ENCODE measurements at places on chromosomes 11 and 22.
A peak's percentile ranks its signal among the peaks of the same experiment; 100 is the strongest.

DNA sequence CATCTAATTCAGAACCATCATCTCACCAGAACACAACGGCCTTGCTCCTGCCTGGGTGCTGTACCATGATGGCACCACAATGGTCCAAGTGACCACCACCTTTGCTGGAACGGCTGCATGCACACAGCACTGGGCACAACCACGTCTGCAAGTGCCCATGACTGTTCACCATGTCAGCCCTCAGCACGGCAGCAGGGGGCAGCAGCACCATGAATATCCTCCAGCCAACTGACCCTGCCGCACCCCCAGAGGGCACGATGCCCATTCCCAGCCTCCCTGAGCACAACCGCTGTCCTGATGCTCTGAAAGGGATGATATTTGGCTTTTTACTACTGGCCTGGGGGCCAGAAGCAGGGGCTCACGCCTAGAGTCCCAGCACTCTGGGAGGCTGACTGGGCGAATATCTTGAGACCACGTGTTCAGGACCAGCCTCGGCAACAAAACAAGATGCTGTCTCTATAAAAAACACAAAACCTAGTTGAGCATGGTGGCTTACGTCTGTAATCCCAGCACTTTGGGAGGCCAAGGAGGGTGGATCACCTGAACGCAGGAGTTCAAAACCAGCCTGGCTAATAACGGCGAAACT is 25.7 kb downstream of the DRD4 start:
- no peak for DNase-seq

DNA sequence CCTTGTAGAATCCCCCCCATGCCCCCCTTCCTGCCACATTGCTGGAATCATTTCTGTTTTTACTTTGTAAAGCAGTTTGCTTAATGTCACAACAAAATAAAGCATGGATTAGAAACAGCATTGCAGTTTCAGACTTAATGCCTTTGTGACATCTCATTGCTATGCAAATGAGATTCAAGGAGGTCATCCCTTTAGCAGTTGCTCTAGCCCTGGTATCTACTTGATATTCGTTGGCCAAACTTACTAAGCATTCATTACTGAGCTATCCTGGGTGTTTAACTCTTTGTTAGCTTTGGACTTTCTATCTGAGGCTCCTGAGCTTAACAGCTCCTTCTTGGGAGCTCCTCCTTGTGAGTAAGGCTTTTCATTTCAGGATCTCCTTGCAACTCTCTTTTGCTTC is 16.3 kb downstream of the FAT3 start:
- no peak for DNase-seq

DNA sequence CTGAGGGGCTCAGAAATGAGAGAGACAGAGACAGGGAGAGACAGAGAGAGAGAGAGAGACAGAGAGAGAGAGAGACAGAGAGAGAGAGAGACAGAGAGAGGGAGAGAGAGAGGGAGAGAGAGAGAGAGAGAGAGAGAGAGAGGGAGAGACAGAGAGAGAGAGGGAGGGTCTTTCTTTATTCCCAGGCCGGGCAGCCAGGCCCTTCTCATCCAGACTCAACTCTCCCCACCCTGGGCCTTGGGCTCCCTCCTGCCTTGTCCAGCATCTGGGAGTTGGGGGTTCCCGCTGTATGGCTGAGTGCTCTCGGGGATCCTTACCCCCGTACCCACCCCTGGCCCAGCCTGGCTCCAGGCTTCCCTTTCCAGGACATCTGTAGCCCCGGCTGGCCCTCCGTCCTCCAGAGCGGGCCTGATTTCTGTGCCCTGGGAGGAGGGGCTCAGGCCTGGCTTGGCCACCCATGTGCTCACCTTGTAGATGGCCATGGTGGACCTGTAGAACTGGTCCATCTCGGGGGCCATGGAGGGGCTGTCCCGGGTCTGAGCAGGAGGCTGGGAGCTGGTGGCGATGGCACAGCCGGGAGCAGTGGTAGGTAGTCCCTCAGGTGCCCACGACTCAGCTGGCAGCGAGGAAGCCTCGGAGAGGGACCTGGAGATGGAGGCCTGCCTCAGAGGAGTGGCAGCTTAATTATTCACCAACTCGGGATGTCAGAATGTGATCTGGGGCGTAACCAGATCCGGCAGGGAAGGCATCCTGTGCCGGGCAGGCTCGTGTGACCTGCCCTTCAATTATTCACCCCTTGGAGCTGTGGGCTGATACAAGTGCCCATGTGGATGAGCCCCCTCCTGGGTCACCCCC is at the start of gene BAIAP2L2:
BAIAP2L2 (minus strand) TSS at position 677 of the 855 bp plus-strand sequence; CDS start at position 518, 159 bp downstream.
- no peak for DNase-seq

DNA sequence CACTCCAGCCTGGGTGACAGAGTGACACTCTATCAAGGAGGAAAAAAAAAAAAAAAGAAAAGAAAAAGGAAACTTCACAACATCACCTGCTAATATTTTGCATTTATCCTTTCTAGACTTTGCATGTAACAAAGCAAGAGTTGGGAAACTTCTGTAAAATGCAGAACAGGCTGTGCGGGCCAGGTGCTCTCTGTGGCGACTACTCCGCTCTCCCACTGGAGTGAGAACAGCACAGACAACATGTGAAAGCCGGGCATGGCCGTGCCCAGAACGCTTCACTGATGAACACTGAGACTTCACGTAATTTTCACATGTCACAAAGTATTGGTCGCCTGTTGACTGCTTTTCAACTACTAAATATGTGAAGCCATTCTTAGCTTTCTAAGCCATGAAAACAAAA is 15.5 kb upstream of the TESMIN start:
- DNase-seq, result no peak

GRCh38 chr11:69309631-69310280 is 15.8 kb downstream of the MYEOV start:
- no peak for DNase-seq

- DNase-seq, result no peak
These were observed 33.8 kb downstream of the ADAMTS8 start for GRCh38 chr11:130394615-130395014.

GRCh38 chr22:21738081-21738480 is 2.5 kb upstream of the YPEL1 start:
- DNase-seq, result no peak

DNA sequence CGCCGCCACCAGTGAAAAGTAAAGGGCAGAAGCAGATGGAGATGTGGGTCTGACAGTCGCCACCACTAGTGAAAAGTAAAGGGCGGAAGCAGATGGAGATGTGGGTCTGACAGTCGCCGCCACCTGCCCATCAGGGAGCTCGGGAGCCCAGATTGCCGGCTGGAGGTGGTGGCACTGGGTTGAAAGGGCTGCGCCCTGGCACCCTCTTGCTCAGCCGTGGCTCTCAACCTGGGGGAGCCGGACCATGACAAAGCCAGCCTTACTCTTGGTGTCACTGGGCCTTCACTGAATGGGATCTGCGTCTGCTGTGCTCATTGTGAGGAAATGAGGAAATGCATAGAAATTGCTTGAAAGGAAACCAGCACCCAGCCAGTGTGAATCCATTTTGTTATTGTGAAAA is 36.3 kb downstream of the AP2A2 start:
- DNase-seq, result no peak

DNA sequence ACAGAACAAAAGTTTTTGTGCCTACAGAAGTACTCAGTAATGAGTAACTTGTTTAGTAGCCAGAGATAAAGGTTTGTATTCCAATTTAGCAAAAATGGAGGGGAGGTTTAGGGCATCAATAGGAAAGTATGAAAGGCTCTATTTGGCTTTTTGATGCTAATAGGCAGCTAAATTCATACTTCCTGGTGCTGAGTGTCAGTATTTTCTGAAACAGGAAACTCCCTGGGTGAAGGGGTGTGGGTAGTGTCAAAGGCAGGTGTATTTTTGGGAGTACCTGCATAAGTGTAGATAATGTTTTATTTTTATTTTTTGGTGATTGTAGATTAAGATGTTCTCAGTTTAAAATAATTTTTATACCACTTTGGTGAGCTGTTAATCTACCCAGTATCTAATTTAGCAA is 29.3 kb upstream of the MMP7 start:
- DNase-seq, result no peak

- no peak for DNase-seq
These were observed 38.7 kb upstream of the E2F8 start for GRCh38 chr11:19279451-19279850.

- DNase-seq, result peak; percentile 21
These were observed 1.6 kb upstream of the KMT2A start for GRCh38 chr11:118434553-118435289.

DNA sequence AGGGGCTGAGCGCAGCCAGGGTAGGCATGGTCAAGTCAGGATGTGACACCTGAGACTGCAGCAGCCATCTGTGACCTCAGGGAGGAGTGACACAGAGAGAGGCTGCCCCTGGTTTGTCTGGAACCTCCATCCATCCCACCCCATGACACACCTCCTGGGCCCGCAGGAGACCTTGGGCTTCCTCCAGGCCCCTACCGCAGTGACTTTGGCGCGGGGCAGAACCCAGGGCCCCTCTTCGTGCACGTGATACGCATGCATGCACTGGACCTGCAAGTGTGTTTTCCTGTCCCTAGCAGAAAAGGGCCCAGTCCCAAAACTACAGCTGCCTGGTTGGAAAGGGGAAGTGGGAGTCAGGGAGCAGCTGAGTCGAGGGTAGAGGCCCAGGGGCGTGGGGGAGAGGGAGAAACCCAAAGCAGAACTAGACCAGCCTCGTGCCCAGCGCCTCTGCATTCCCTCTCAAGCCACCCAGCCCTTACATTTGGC is 7.9 kb upstream of the CYTH4 start:
- no peak for DNase-seq

DNA sequence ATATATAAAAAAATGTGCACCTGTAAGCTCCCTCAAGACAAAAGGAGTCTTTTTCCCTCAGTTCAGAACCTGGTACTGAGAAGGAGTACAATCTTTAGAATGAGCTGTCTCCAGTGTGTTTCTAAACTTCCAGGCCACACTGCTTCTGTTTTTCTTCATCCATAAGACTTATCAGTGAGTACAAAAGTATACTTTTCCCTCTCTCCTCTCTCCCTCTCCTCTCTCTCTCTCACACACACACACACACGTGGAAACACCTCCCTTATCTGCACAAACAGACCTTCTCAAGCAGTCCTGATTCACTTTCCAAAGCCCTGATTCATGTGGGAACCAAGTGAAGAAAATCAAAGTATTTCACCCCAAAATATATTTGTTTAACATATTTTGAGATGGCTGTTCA is 220.7 kb upstream of the UBASH3B start:
- DNase-seq, result no peak

- DNase-seq, result no peak
These were observed 13.9 kb upstream of the TP53AIP1 start for GRCh38 chr11:128956401-128957201.

DNA sequence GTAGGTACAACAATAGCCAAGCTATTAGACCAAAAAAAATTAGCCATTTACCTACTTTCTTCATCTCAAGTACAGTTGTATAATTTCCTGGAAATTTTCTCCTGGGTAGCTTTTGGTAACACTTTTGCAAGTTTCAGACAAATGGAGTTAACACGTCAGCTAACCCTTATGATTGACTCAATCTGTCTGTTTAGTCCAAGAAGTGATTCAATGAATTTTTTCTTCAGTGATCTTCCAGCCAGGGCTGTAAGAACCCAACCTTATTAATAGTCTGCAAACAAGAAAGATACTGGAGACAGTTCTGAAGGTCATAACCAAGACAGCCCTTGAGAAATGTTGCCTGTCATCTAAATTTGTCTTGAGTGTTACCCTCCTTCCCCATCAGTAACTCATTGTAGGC is 30.1 kb upstream of the FIBIN start:
- no peak for DNase-seq

DNA sequence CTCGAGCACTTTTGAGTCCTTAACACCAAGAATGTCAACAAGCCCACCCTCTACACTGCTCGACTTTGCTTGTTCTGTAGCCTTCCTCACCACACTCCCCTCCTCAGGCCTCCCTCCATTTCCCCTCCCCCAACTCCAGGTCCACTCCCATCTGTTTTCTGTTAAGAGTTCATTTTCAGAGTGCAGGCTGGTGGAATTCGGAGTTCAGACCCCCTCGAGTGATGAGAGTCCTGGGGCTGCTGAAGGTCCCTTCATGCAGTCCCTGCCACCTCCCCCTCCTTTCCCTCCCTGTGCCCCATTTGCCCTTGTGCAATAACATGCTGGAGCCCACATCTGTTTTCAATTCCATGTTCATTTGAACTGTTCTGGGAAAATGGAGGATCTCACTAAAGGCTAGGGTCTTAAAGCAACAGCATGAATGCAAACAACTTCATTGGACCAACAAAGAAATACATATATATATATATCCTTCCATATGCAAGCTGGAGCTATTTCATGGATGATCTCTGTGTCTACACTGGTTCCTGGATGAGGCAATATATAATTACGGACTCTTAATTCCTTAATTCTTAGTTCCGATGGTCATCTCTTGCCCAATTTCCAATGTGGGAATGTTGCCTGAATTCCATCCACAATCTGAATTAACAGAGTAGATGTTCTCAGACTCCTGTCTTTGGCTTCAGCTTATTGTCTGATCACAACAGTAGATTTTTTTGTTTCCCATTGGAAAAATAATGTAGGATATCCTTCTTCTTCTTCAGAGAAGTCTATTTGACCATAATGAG is 340.4 kb downstream of the ETS1 start:
- no peak for DNase-seq

GRCh38 chr22:31244943-31245451 is 32.9 kb downstream of the LIMK2 start:
- no peak for DNase-seq

DNA sequence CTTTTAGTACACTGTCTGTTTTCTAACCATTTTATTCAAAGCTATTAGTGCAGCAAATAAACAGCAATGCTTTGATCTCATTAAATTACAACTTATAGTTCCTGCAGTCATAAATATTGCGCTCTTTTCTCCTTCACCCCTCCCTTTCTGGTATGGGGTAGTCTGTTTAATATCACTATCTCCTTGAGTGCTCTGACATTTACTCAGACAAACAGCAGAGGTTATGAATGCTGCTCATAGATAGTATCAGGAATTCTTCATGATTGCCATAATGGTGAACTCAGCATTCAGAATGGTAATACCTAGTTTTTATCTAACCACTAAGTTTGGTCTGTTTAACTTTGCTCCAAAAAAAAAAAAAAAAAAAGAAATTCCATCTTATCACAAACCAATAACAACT is 87.4 kb downstream of the EIF3M start:
- DNase-seq, result no peak

DNA sequence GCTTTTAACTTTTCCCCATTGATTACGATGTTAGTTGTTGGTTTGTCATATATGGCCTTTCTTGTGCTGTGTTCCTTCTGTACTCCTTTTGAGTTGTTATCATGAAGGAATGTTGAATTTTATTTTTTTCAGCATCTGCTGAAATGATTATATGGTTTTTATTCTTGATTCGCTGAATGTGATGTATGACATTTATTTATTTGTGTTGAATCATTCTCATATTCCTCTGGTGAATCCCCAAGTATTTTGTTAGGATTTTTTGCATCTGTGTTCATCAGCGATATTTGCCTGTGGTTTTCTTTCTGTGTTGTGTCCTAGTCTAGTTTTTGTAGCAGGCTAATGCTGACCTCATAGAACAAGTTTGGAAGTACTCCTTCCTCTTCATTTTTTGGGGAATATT is 78.2 kb downstream of the GGT1 start:
- DNase-seq, result no peak

DNA sequence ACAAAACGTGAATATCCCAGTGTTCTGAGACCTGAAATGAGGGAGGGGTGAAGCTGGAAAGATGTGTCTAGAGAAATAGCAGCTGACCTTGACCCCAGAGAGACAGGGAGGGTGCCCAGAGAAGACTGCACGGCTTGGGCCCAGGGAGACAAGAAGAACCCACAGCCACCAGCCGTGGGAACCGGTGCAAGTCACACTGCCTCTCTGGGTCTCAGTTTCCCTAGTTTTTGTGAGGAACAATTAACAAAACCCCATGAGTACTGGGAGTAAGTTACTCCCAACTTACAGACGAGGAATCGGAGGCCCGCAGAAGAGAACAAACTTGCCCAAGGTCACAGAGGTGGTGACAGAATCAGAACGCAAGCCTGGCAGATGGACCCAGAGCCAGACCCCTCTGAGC is 19.2 kb downstream of the TNKS1BP1 start:
- DNase-seq, result no peak
